Left renal pelvis (tissue), 4 donors: ENCODE measurements at places on chromosomes 5 and 9. TPM values are rescaled to one million over a fixed set of nuclear protein-coding genes. Genes with fewer than 3 reads are reported as not detected.

The SLC6A19 gene
- polyA plus RNA-seq = 70.8 TPM

The RLN1 gene
- not detected for polyA plus RNA-seq

The MSMP gene
- not detected for polyA plus RNA-seq

The RNF20 gene
- 70.4 TPM for polyA plus RNA-seq

The GPRIN1 gene
- polyA plus RNA-seq = 1.3 TPM

The MCTP1 gene
- 5.6 TPM for polyA plus RNA-seq

The ADGRD2 gene
- polyA plus RNA-seq = not detected

The SLC45A2 gene
- 0.14 TPM for polyA plus RNA-seq

The POLR3G gene
- 2.3 TPM for polyA plus RNA-seq

The NKD2 gene
- 25.3 TPM for polyA plus RNA-seq

The PTGER4 gene
- 2.8 TPM for polyA plus RNA-seq
